ENCODE measurements at places on chromosomes 1 and 21.
A peak's percentile ranks its signal among the peaks of the same experiment; 100 is the strongest.

DNA sequence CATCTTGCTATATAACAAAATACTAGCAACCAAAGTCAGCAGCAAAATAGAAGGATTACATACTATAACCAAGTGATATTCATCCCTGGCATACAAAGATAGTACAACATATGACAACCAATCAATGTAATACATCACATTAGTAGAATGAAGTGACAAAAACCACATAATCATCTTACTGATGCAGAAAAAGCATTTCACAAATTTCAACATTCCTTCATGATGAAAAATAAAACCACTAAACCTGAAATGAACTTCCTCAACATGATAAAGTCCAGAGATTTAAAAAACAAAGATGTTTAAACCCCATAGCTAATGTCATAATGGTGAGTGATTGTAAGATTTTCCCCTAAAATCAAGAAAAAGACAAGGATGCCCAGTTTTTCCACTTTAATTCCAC is 18.6 kb downstream of the RO60 start:
- no peak for DNase-seq

GRCh38 chr1:109739738-109740614 is 862 bp downstream of the GSTM3 start:
- DNase-seq = peak; percentile 91

- no peak for DNase-seq
These were observed 53.4 kb downstream of the PLXNA2 start for GRCh38 chr1:208190784-208191183.

- no peak for DNase-seq
These were observed 59.9 kb upstream of the QSOX1 start for GRCh38 chr1:180094705-180095295.
